ENCODE measurements at places on chromosomes 3 and 15. TPM values are rescaled to one million over a fixed set of nuclear protein-coding genes. Genes with fewer than 3 reads are reported as not detected.

The GOLGA6B gene
- 0.11 TPM for total RNA-seq

DNA sequence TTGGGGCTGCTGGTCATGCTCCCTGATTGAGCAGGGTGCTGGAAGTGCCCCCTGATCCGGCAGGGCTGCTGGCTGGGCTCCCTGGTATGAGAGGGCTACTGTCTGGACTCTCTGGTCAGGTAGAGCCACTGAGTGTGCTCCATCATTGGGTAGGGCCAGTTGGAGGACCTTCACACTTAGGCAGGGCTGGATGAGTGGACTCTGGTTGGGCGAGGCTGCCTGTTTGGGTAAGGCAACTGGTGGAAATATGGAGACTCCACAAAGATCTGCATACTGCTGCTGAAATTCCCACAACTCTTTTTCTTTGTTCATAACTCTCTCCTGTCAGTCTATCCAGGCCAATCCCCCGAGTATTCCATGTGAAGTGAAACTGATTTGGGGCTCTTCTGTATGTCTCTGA is 80.8 kb downstream of the CD200 start:
- no peak for DNase-seq

- DNase-seq: no peak
Measured at GRCh38 chr3:174951498-174952005, 92.4 kb downstream of the NAALADL2 start.

The LRCH3 gene
- total RNA-seq: 44.5 TPM

DNA sequence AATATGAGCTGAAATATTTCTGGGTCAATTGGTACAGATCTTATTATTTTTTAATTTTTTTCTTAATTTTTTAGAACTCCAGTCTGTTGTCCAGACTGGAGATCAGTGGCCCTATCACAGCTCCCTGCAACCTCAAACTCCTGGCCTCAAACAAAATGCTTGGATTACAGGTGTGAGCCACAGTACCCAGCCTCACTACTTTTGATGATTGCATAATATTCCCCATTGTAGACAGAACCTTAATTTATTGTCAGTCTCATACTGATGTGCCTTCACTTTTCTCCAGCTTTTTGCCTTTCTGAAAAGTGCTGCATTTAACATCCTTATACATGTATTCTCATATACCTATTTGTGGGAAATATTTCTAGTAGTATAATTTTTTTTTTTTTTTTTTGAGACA is 144.9 kb downstream of the LIPC start:
- no peak for DNase-seq

The CAND2 gene
- 10.3 TPM for total RNA-seq

DNA sequence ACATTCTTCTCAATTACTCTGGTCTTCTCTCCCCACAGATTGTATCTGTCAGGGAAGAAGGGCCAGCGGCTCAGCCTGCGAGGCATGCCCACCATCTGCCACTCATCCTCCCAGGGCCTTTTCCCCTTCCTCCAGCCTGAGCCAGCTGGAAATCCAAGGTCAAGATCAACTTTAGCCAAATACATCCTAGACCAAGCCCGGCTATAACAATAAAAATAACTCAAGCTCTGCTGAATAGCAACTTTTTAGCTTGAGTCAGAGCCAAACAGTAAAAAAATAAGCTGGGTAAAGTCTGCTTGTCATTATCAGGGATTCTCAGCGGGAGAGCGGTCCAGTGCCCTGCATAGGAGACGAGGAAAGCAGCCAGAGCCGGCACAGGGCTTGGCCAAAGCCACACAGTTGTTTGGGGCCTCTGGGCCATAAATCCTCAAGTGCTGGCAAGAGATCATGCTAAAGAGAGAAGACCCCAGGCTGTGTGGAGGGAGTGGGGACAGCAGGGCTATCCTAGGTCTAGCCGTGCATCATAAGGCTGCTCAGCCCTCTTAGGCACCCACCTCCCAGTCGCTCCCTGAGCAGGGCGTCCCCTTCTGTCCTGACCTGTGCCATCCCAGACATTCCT is 76.2 kb upstream of the HERC1 start:
- DNase-seq: peak; percentile 73
